NCI-H524 treated with DMSO at 0.1 percent for 48 hours (cell line): ENCODE measurements at places on chromosomes 4 and X.
A peak's percentile ranks its signal among the peaks of the same experiment; 100 is the strongest.

DNA sequence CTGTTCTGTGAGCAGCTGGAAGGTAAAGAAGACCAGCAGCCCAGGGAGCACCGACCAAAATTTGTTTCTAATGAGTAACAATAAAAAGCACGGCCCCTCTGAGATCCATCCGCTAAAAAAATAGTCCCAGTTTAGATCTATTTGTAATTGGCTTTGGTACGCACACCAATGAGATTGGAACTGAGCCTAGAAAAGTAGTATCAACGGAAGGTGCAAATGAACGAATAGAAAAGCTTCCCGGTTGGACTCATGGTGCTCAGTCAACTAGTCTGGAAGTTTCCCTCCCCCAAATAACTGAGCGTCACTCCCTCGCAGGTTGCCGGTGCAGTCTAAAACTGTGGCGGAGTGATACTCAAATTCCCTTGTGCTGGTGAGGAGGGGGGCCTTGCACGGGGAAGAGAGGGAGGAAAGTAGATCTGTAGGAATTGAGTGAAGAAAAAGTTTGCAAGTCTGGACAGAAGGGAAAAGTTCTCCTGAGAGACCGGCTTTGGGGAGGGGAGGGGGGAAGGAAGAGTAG lies at the start of gene COL4A5:
COL4A5 (plus strand) TSS at position 413 of the 517 bp plus-strand sequence. CDS start 288 bp downstream, outside the sequence.
- DNase-seq: peak; percentile 63

DNA sequence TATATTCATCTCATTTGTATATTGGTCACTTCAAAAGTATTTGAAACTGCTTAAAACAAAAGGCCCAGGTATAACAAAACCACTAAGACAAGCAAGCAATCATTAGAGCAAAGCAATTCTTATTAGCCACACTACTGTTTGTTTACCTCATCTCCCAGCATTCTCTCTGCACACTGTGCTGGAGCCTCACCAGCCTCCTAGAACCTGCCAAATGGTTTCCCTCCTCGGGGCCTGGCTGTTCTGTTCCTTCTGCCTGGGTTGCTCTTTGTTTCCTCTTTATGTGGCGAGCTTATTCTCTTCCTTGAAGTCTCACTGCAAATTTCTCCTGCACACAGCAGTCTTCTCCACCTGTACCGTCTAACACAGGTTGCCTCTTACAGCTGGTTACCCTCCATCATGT lies 67.5 kb upstream of the MND1 start:
- no peak for DNase-seq

DNA sequence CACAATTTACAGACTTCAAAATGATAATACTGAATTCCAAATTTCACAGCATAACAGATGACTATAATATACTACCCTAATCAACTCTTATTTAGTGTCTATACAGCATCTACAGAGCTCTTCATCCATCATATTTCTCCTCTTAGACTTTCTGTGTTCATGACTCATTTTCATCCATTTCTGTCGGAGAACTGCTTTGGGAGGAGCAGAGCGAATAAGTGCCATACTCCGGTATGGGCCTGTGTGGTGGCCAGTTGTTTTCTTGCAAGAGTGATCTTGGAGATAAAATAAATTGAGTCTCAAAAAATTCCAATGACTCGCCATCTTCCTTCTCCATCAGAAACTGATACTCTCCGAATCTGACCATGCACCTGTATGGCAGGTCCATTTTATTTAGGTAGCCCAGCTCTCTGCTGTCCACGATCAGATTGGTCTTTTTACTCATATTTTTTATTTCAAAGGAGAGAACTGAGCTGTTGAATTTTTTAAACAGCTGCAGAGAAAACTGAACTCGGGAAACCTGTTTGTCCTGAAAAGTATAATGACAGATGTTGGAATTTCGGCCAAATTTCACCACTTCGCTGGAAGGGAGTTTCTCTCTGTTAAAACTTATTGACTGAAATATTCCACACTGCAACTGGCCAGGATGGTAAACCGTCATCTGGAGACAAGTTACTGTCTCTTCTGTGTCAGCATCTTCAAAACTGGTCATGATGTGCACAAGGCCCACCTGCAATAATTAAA lies 7.8 kb downstream of the TIFA start:
- DNase-seq: no peak

- DNase-seq: no peak
Observed at GRCh38 chr4:140344621-140345020, 28.8 kb upstream of the SCOC start.

GRCh38 chrX:41889317-41890025 lies 33.9 kb downstream of the CASK start:
- DNase-seq: no peak
